ENCODE measurements at places on chromosomes 11 and 22.

GRCh38 chr11:125978778-125979407 is 33.0 kb downstream of the VSIG10L2 start:
- DNase-seq: no peak

- no peak for DNase-seq
Measured at GRCh38 chr11:70378506-70379134, 19.7 kb upstream of the CTTN start.

GRCh38 chr22:17906978-17907747 is 117.2 kb downstream of the MICAL3 start:
- DNase-seq: no peak

DNA sequence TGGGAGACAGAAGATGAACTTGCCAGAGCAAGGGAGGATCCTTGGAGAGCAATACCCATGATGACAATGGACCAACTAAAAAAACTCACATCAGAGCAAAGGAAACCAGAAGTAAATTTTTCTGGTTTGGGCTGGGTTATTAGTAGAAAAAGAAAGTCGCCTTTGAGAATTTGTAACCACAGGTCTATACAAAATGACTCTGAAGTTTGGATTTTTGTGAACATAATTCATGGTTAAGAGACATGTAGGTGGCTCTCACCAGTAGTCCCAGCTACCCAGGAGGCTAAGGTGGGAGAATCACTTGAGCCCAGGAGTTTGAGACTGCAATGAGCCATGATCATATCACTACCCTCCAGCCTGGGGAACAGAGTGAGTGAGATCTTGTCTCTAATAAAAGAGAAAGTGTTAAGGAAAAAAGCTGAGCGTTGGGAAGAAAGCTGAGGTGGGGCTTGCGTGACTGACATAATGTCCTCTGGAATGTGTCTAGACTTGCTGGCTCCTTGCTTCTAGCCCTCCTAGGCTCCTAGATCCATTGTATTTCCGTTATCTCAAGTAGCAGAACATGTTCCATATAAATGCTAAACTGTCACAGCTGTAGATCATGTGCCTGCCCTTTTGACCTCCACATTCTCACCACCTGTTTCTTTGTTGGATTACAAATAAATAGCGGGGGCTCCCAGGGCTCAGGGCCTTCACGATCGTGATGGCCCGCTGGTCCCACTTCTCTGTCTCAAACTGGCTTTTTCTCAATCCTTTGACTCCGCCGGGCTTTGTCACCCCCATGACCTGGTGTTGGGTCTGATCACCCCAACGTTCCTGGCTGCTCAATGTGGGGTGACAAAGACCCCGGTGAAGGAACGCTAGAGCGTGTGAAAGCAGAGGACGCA is 56.2 kb upstream of the SC5D start:
- no peak for DNase-seq

GRCh38 chr11:70129051-70129592 is 51.0 kb downstream of the ANO1 start:
- DNase-seq: no peak

- DNase-seq: no peak
Measured at GRCh38 chr22:17120281-17120680, 879 bp downstream of the TMEM121B start.

GRCh38 chr11:13091373-13091772 is 82.3 kb downstream of the RASSF10 start:
- DNase-seq: no peak

DNA sequence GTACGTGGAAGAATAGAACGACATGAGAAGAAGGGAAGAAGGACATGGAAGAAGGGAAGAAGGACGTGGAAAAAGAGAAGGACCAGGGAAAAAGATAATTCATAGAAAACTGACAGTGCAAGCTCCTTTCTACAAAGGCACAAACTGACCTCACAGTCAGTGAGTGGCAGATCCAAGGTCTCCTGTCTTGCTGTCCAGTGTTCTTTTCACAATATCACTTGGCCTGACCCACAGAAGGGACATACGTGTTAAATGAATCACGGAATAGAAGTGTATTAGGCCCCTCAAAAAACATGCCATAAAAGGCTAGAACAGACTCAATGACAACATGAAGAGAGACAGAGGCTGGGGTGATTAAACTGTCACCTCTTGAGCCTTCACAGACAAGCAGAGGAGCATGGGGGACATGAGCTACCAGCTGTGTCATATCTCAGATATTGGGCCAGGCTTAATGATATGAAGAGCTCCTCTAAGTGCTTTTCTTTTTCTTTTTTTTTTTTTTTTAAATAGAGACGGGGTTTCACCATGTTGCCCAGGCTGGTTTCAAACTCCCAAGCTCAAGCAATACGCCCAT is 4.6 kb downstream of the ASCC2 start:
- DNase-seq: no peak

- no peak for DNase-seq
Measured at GRCh38 chr22:45185718-45186514, 22.2 kb downstream of the NUP50 start.

DNA sequence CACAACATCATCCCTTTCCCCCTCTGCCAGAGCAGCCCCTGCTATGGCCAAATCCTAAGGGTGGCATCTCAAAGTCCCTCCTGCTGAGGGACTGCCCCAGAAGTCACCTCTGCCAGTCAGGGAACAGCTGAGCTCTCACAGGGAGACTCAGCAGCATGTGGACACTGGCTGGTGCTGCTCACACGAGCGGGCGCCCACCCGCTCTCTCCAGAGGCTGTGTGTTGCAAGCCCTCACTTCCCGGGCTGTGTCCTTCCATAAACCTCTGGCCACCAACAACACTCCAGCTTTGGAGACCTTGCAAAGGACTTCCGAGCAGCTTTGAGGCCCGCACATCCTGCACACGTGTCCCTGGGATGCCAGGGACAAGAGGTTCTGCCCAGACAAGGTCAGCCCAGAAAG is 2.8 kb downstream of the IGSF9B start:
- DNase-seq: no peak

DNA sequence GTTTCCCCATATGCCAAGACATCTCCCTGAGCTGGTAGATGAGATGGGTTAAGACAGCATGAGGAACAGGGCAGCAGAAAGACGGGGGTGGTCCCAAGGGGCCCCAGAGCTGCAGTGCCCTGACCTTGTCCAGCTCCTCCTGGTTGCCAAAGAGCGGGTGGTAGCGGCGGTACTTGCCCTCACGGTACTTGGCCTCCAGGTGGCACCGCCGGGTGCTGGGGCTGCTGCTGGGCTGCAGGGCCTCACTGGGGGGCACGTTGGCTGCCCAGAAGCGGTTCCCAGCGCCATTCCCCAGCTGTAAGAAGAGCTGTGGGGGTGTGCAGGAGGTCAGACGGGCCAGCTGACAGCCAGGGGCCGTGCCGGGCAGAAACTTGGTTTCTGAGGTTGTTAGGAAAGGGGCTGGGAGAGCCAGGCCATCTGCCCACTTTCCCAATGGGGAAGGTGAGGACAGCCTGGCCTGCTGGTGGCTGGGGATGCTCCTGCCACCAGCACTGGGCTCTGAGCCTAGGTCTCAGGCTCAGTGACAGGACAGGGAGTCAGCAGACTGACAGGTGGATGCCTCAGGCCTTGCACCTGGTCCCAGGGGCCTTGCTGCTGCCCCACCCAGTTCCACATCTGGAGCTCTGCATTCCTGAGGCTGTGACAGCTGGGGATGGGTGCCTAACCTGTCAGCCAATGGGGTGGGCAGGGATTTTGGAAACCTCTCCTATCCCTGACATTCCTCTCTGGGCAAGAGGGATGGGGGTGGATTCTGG is 30.0 kb upstream of the PDE2A start:
- no peak for DNase-seq

GRCh38 chr11:60457576-60457975 is 1.9 kb downstream of the MS4A1 start:
- no peak for DNase-seq
